ENCODE measurements at places on chromosomes 3 and 15. TPM values are rescaled to one million over a fixed set of nuclear protein-coding genes. Genes with fewer than 3 reads are reported as not detected.

The AADACL2 gene
- not detected for polyA plus RNA-seq

The HRH1 gene
- 2.1 TPM for polyA plus RNA-seq

The SQOR gene
- 23.9 TPM for polyA plus RNA-seq

The GRAMD2A gene
- polyA plus RNA-seq = 6.6 TPM

Measured in renal pelvis (tissue), 12 donors.